ENCODE measurements at places on chromosomes 16 and 17. TPM values are rescaled to one million over a fixed set of nuclear protein-coding genes. Genes with fewer than 3 reads are reported as not detected.

Gene CTF1
- total RNA-seq, result 2.9 TPM

DNA sequence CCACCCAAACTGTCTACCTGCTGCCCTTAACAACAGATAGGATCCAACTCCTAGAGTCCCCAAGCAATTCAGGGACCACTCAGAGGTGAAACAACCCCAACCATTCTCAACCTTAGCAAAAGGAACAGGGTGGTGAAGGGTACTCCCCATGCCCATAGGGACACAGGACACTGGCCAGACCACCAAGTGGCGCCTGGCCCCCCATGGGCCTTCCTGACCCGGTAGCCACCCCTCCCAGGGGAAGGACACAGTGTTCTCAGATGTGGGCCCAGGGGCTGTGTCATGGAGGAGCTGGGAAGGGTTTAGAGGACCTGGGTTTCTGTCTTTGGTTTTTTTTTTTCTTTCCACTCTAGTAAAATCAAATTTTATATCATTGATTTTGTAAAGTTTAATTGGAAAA lies 9.7 kb upstream of the SLC25A39 start:
- peak; percentile 38 for DNase-seq

DNA sequence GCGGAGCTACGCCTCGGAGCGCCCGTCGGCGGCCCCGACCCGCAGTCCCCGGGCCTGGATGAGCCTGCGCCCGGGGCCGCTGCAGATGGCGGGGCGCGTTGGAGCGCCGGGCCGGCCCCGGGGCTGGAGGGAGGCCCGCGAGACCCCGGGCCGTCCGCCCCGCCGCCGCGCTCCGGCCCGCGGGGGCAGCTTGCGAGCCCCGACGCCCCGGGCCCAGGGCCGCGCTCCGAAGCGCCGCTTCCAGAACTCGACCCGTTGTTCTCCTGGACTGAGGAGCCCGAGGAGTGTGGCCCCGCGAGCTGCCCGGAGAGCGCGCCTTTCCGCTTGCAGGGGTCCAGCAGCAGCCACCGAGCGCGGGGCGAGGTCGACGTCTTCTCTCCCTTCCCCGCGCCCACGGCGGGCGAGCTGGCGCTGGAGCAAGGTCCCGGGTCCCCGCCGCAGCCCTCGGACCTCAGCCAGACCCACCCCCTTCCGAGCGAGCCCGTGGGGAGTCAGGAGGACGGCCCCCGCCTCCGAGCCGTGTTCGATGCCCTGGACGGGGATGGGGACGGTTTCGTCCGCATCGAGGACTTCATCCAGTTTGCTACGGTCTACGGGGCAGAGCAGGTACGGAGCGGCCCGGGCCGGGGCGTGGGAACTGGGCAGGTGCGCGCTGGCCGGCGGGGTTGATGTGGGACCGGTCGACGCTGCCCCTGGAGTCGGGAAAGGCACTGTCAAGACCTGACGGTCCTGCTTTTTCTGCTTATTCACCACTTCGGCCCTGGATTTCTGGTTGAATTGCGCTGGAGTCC lies 861 bp downstream of the RAB11FIP3 start:
- DNase-seq, result peak; percentile 90

- no peak for DNase-seq
Observed at GRCh38 chr16:66856801-66857200, 12.6 kb downstream of the CA7 start.

Gene TUBG1
- total RNA-seq, result 19.2 TPM

Gene PMP22
- total RNA-seq, result 151 TPM

Gene ZSCAN10
- not detected for total RNA-seq

Gene MYH2
- not detected for total RNA-seq

Gene POLR2A
- total RNA-seq, result 95.9 TPM

Gene TMC7
- total RNA-seq, result 1.1 TPM

DNA sequence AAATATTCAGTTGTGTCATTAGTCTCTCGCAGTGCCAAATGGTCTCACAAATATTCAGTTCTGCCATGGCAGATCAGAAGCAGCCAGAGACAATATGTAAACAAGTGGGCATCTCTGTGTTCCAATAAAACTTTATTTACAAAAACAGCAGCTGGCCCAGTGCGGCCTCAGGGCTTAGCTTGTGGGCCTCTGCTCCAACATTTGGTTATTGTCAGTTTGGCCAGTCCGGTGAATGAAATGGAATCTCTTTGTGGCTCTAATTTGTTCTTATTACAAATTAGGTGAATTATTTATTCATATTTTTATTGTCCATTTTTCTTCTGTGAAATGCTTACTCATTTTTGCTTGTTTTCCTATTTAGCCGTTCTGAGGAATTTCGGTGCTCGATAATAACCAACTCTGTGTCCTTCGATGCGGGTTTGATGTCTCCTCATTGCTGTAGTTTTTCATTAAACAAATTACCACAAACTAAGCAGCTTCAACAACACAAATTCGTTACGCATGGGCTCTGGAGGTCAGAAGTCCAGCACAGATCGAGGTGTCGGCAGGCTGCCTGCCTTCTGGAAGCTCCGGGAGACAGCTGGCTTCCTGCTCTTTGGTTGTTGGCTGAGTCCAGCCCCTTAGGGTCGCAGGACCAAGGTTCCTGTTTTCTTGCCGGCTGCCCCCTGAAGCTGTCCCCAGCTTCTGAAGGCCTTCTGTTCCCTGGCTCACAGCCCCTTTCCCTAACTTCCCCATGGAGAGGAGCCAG lies 4.1 kb upstream of the SLC38A10 start:
- DNase-seq, result no peak

DNA sequence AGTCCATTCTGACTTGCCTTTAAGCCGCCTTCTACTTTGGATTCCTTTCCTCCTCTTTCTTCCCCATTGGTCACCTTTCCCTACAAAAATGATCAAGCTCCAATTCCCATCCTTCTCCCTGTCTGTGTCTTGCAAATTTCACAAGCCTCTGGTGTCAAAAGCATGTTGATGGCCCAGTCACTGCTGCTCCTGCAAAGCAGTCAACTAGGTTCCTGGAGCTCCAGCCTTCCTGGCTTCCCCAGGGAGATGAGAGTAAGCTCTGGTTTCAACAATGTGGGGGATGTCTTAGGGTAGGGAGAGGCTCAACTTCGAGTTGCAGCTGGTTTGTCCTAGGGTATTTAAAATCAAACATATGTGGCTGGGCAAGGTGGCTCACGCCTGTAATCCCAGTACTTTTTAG lies 36.1 kb upstream of the HELZ start:
- no peak for DNase-seq

Gene KRTAP1-1
- 2.4 TPM for total RNA-seq

- DNase-seq, result no peak
Observed at GRCh38 chr16:73051226-73051625, 3.3 kb upstream of the ZFHX3 start.

GRCh38 chr16:51163894-51164566 lies 13.0 kb upstream of the SALL1 start:
- DNase-seq, result no peak

All from osteoblast (primary cell).